ENCODE measurements at places on chromosomes 7 and 10.

- no peak for DNase-seq
These were observed 22.8 kb downstream of the C10orf105 start for GRCh38 chr10:71696628-71697326.

GRCh38 chr10:103564776-103565520 lies 71.4 kb downstream of the NEURL1 start:
- no peak for DNase-seq

DNA sequence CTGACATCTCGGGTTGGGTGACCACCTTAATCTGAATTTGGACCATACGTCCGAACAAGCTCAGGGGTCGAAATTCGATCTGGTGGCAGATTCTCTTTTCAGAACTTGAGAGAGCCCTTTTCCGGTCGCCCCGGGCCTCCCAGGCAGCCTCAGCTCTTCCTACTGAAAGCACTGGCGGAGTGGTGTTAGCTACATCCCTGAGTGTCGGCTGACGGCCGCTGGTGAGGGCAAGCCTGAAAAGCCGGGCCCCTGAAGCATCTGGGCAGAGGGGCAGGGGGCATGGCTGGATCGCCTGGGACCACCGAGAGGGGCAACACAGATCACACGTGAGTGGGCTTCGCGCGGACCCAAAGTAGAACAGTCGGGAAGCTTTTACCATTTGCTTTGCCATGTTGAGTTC lies 116.1 kb downstream of the SMURF1 start:
- DNase-seq, result no peak

- no peak for DNase-seq
These were observed 559.5 kb upstream of the IGFBP3 start for GRCh38 chr7:46480619-46481018.

DNA sequence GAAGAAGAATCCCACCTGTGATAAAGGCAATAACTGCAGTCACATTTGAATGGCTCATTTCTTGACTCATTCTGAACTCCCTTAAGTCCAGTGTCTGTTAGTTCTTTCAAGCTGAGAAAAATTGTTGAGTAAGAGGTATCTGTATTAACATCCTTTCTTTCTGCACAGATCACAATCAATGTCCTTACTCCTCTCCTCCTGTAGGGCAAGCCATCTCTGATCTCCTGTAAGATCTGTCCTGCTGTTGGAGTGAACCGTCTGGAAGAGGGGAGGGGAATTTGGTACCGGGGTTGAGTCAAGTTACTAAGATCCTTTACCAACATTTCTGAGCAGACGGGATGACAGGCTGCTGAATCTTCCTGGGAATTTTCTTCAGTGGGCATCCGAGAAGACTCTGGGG lies 19.6 kb upstream of the RGS10 start:
- no peak for DNase-seq

All from cortex of kidney (tissue), 1 donor.